ENCODE measurements at places on chromosomes 3 and 15.

DNA sequence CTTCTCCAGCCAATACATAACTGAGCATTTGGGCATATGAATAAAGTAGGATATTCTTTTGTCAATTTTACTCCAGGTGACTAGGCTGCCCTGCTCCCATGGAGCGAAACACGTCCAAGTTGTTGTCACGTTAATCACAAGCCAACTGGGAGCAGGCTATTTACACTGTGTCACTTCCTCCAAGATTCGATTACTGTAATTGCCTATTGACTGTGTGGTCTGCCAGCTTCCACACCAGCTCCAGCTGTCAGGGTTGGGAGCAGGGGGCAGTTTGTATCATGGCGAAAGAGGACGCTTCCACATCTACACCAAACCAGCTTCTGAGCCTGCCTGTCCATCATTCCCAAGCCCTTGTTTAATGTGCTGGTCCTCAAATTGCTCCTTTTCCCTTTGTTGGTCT, 89.2 kb upstream of the RORA start:
- no peak for DNase-seq

DNA sequence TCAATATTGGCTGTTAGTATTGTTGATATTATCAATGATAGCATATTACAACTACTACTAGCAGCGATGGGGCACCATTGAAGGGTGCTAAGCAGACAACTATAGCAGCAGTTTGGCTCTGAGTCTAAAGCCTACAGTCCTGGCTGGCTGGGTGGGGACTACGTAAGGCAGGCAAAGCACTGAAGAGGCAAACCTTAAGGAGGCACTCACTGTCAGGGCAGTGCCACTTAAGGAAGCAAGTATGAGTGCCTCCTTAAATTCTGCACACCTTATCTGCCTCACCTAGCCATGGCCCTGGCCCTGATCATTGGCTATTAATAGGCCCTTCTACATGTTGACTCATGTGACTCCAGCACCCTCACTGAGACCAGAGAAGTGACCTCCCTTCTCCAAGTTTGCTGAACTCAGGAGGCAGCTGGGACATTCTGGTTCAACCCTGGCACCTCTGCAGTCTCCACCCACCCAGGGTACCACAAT, 20.6 kb downstream of the CDCP1 start:
- no peak for DNase-seq

- DNase-seq: no peak
Observed at GRCh38 chr15:26736502-26737248, 36.2 kb downstream of the GABRB3 start.

- DNase-seq: no peak
Observed at GRCh38 chr3:146511402-146512134, 32.8 kb downstream of the PLSCR1 start.

DNA sequence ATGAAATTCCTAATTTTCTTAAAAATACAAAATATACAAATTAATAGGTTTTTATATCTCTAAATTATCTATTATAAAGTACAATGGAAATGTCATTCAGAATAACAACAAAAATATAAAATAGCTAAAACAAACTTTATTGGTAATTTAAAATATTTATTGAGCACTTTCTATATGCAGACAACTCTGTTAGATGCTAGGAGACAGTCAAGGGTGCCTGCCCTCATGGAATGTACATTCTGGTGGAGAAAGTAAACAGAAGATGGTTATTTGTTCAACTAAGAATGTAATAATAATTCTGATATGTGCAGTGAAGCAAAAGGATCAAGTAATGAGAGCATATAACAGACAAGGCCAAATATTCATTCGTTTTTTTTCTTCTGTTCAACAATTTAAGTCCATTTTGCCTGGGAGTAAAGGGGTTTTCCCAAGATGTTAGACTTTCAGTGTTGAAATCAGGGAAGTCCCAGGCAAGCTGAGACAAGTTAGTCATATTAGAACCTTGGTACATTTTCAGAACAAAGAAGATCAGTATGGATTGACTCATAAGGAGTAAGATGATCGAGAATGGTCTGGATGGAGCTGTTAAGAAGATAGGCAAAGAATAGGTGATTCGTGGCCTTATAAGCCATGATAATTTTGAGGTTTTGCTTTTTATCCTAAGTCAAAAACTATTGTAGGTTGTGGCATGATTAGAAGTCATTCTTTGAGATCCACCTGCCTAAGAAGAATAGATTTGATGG, 150.2 kb upstream of the MLF1 start:
- peak; percentile 39 for DNase-seq

Data from AG04450 (cell line).